ENCODE measurements at places on chromosomes 3 and 15.

- no peak for DNase-seq
Observed at GRCh38 chr3:195187609-195188425, 83.1 kb downstream of the XXYLT1 start.

DNA sequence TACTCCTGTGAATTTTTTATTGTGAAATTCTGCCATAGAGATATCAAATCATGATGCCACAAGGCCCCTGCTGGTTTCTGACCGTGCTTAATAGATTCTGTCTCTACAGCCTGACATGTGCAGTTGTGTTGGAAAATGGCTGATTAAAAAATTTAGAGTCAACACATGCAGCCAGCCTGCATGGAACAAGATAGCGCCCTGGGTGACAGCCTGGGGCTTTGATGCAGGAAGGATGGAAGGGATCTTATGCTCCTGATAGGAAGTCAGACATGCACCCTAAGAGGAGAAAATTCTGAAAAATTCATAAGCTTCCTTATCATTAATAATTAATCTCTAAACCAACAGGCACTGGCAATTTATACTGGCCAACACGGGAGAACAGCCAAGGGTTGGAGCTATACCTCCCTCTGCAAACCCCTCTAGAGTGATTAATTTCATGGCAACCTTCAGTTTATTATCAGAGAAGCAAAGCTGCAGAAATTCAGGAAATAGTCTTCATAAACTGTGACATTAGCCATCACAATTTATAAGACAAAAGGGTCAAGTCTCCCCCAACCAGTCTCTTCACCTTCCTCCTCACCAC, 198.4 kb downstream of the CADPS start:
- no peak for DNase-seq

- no peak for DNase-seq
Observed at GRCh38 chr3:80244390-80244789, 476.6 kb upstream of the ROBO1 start.

DNA sequence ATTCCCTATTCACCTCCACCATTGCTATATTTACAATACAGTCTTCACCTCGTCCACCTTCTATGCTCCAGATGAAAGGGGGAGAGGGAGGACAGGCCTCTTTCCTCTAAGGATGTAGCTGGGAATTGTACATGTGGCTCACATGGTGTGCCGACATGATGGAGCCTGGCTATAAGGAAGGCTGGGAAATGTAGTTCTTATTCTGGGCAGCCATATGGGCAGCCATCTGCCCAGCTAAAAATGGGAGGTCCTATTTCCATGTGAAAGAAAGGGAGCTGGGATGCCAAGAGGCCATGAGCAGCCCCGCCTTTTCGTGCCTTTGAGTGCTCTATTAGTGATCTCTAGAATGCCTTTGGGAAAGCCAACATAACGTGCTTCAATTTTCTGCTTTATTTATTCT, 27.1 kb upstream of the MGLL start:
- DNase-seq: no peak

Data from muscle of back (tissue), 13 donors.